ENCODE measurements at places on chromosomes 7 and 10. TPM values are rescaled to one million over a fixed set of nuclear protein-coding genes. Genes with fewer than 3 reads are reported as not detected.

The PDGFA gene
- 35.9 TPM for total RNA-seq

The BHLHA15 gene
- total RNA-seq, result not detected

The CNPY1 gene
- total RNA-seq, result not detected

The MPP7 gene
- 2.2 TPM for total RNA-seq

The TAS2R3 gene
- total RNA-seq, result 3.2 TPM

The CUZD1 gene
- 0.59 TPM for total RNA-seq

The SKIDA1 gene
- total RNA-seq, result 0.29 TPM

The CABCOCO1 gene
- 3.5 TPM for total RNA-seq

The SAP25 gene
- total RNA-seq, result not detected

The HOXA6 gene
- 5.0 TPM for total RNA-seq

The OR2A7 gene
- total RNA-seq, result 1.1 TPM
